ENCODE measurements at places on chromosomes 2 and 18.

GRCh38 chr2:60498816-60499429 is 54.5 kb downstream of the BCL11A start:
- no peak for DNase-seq

DNA sequence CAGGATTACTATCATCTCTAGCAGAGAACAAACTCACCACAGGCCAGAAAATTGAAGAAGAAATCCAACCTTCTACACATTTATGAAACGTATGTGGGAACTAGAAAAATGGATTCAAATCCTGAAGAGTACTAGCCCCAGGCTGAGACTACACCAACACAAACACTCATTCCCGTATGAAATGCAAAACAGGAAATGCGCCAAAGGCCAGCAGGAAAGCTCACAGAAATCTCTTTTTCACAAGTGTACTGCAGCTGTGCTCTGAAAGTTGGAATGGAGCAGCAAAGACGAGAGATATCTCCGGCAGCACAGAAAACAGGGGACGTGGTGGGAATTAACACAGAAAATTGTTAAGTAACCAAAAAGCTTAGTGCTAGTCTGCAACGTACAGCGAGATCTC is 913.5 kb downstream of the TDRD15 start:
- DNase-seq: no peak

DNA sequence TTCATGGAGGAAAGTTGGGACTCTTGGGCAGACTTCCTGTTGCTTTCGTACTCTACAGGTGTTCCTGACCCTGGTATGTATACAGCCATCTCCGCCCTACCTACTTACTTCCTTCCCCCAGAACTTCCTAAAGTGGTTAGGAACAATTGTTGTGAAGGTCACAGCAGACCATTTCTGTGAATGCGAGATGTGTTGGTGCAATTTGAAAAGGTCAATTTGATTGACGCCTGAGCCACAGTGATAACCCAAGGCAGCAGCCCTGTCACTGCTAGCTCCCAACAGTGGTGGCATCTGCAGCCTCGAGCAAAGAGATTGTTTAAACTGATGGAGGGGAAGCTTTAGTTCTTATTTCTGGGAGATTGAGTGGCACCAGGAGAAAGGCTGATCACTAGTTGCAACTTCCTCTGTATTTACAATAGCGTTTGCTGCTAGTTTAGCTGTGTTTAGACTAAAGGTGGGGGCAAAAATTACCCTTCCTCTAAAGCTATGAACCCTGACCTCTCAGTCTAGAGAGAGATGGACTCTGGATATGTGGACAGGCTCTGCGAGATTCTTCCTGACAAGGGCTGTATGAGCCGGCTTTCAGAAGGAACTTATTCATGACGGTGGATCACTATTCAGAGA is 78.3 kb upstream of the MAP4K3 start:
- no peak for DNase-seq

GRCh38 chr2:150517951-150518680 is 30.6 kb upstream of the RND3 start:
- DNase-seq: no peak

GRCh38 chr18:61057443-61057842 is 275.8 kb upstream of the CDH20 start:
- DNase-seq: no peak

- DNase-seq: no peak
Measured at GRCh38 chr2:96245609-96246390, 20.0 kb downstream of the TMEM127 start.

DNA sequence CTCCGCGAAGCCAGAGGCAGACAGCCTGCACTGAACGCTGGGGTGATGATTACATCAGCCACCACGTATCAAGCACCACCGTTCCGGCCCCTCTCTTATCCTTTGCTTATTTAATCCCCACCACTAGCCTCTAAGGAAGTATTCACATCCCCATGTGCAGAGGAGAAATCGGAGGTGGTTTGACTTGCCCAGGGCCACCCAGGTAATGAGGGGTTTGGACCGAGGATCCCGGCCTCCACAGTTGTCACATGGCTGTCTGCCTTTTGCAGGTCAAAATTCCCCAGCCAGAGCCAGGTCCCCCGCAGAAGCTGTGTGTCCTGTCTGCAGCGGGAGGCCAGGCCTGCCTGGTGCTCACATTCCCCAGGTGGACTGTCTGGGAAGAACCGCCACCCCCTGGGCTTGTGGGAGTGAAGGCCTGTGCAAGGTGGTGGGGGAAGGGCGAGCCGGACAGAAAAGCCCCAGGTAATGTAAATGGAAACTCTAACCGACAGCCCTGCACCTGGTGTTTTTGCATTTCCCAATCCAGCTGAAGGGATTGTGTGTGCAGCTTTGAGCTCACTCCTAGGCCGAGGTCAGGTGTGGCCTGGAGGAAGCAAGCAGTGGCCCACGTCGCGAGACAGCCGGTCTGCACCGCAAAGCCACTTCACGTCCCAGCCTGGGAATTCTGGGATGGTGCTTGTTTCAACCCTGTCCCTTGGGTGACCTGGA is 108.5 kb upstream of the ID2 start:
- DNase-seq: peak; percentile 64

GRCh38 chr2:4445821-4446220 is 742.4 kb downstream of the DCDC2C start:
- DNase-seq: no peak

GRCh38 chr2:238098901-238099713 is 1.0 kb upstream of the ESPNL start:
- no peak for DNase-seq

GRCh38 chr2:27857417-27858172 is 32.6 kb downstream of the RBKS start:
- DNase-seq: no peak

- DNase-seq: peak; percentile 95
Measured at GRCh38 chr2:11129598-11130449, 25.4 kb upstream of the SLC66A3 start.

DNA sequence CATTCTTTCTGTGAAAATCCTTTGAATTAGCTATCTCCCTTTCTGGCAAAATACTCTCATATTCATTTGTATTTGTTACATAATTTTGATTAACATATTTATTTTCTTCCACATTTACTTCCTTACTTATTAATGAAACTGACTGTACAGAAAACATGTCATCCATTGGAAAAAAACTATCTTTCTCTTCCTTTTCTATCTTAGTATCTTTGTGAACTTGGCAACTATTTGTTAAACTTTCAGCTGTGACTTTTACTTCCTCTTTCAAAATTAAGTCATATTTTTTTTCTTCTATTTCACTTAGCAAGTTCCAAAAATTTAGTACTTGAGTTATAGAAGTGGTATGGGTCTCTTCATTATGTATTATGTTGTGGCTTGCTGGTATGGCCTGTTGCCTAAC is 2.6 kb downstream of the RAD51AP2 start:
- DNase-seq: no peak

Measured in H9 (cell line).